ENCODE measurements at places on chromosomes 2 and 18.

DNA sequence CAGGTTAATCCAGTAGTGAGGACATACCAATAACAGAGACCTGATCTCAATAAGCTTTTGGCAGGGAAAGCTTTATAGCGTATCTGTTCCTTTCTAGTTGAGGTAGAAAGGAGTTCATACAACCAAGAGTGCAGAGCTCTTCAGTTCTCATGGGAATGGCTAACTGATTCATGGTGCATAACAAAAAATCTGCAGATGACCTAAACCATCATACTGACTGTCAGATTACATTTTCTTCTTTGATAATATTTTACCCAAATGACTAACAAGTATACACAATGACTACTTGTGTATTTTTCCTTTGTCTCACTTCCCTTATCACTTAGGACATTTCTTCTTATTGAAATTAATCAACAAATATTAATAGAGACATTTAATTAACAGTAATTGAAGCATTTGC lies 140.0 kb upstream of the SERTAD2 start:
- no peak for DNase-seq

- DNase-seq, result no peak
Observed at GRCh38 chr2:215750763-215751162, 262.6 kb downstream of the MREG start.

- no peak for DNase-seq
Observed at GRCh38 chr2:229205704-229206103, 65.4 kb downstream of the PID1 start.

DNA sequence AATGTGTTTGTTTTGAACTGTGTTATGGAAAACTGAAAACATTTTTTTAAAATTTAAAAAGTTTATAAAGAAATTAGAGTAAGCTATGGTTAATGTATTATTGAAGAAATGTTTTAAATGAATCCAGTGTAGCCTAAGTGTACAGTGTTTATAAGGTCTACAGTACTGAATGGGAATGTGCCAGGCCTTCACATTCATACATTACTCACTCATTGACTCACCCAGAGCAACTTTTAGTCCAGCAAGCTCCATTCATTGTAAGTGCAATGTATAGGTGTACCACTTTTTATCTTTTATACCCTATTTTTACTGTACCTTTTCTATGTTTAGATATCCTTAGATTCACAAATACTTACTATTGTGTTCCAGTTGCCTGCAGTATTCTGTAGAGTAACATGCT lies 215.1 kb upstream of the THUMPD2 start:
- DNase-seq, result no peak

DNA sequence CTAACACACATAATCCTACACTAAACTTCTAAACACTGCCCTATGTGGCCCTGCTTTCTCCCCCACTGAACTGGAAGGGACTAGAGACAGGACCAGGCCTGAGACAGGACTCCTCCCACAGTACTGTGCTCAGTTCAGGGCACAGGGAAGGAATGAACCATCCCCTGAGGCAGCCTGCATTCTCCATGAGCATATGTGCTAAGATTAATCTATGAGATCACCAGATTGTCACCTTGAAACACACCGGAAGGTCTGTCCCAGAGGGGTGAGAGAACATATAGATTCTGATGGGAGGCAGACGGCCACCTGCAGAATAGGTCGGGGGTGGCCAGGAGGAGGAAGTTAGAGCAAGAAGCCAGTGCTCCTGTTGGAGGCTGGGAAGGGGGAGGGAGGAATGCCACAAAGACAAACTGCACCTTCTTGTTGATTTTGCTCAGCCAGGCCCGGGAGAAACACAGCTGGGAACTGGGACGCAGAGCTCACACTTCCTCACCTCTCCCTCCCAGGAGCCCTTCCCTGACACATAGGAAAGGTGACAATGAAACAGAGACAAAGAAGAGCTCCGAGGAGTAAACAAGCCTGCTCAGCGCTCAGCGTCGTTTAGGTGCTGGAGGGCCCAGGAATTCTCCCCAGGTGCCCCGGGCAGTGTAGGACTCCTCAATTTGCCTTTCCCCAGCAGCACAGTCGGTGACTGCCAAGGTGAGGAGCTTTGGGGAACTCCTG lies 52.1 kb downstream of the ZBTB7C start:
- DNase-seq, result no peak

- no peak for DNase-seq
Observed at GRCh38 chr18:23661735-23662308, 889 bp downstream of the ANKRD29 start.

DNA sequence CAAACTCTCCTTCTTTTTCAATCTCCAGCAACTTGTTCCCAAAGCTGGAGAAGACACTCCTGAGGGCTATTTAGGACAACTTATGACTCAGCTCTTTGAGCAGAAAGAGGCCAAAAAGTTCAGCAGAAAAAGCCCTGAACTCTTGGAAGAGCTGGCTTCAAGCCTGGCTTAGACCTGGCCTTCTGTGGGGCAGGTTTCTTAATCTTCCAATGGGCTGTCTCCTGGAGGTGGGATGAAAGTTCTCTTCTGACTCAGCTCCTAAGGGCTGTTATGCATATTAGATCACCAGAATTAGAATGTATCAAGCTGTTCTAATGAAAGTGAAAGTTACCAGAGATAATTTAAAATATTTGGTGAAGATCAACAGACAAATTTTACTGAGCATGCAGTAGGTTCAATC lies 129.4 kb downstream of the RAD51AP2 start:
- DNase-seq, result no peak

DNA sequence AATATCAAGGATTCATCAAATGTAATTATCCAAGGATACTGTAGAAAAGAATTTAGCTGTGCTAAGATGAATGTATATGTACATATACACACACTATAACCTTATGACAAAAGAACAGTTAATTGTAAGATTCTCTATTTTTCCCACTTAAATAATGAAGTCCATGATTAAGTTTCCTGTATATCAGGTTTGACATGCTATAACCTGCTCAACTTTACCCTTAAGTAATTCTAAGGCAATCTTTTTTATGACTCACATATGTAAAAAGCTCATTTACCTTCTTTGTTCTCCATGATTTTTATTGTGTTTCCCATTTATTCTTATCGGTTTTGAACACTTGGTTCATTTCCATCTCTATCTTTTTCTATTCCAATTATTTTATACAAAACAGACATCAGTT lies 1213.1 kb upstream of the SLC39A10 start:
- DNase-seq, result no peak

DNA sequence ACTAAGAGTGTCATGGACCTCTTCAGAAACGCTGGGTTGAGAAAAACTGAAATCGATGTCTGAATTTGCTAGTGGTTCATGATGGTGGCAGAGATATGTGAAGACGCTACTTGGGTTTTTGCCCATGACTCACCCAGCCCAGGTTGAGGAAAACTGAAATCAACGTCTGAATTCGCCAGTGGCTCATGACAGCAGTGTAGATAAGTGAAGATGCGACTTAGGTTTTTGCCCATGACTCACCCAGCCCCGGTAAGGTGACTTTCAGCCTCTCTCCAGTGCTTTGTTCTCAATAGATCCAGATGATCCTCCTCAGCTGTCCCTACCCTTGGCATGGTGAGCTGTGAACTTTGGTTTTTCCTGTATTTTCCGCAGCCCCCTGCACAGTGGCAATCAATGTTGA lies 105.3 kb upstream of the SIX3 start:
- DNase-seq, result no peak

DNA sequence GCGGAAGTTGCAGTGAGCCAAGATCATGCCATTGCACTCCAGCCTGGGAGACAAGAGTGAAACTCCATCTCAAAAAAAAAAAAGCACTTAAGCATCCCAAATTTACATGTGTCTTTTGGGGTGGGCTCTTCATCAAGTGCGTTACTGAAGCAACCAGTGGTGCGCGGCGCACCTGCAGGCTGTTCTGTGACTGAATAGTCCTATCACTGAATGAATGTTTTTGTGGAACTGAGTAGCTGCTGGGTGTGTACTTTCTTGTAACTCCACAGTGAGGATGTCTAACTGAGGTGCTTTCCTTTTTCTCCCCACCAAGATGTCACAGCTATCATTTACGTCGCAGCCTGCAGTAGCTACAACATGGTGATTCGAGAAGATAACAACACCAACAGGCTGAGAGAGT lies 17.0 kb downstream of the CHMP1B start:
- DNase-seq, result no peak

GRCh38 chr2:188076149-188077056 lies 215.3 kb upstream of the GULP1 start:
- no peak for DNase-seq

DNA sequence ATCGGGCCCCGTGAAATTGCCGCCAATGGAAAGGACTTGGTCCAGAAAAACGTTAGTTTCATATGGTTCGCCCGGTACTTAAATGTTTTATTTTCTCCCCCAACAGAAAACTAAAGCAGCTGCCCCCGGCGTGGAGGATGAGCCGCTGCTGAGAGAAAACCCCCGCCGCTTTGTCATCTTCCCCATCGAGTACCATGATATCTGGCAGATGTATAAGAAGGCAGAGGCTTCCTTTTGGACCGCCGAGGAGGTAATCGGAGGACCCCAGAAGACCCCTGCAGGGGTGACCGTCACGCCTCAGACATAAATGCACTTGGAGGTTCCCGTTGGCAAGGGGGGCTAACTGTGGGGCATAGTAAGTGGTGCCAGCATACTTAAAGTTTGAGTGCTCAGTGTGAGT lies 742 bp downstream of the RRM2 start:
- DNase-seq, result no peak

- no peak for DNase-seq
Observed at GRCh38 chr2:152094014-152094413, 4.8 kb downstream of the CACNB4 start.

GRCh38 chr2:86485103-86485502 lies 43.9 kb downstream of the KDM3A start:
- no peak for DNase-seq

DNA sequence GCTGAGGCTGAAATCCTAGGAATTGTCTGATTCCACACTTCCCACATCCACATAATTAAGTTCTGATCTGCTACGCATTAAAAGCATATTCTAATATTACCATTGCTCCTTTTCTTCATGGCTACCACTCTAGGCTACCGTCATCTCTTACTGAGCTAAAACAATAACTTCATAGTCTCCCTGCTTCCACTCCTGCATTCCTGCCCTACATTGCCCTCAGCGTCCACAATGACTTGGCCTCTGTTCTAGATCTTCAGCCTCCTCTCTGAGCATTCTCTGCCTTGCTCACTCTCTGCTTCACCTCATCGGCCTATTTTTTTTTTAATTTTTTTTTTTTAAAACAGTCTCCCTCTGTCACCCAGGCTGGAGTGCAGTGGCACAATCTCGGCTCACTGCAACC lies 15.8 kb upstream of the TLK1 start:
- DNase-seq, result no peak

DNA sequence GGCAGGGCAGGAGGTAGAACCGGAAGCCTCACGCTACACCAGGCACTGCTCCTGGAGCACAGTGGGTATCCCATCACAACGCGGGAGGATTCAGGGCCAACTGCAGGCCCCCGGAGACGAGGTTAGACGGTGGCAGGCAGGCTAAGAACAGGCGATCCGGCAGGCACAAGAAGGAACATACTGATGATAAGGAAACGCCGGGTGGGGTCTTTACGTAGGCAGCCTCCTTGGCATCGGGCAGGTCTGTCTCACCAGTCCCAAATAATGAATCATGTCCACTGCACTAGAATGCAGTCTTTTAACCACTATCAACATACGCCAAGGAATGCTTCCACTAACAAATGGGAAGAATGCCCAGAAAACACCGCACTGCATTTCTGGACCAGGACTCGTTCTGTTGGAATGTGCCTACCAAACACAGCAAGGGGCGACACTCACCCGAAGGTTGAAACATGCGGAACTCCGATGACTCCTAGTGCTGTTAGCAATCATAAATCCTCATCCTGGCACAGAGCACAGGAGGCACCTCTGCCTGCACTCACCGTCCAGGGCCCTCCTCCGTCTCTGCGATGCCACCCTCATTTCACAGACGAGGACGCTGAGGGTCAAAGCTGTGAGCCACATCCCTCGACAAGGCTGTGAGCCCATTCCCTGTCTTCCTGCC lies 35.2 kb downstream of the ZNF516 start:
- DNase-seq, result no peak
